Right cardiac atrium (tissue), 5 donors: ENCODE measurements at places on chromosomes 4 and X. TPM values are rescaled to one million over a fixed set of nuclear protein-coding genes. Genes with fewer than 3 reads are reported as not detected.

DNA sequence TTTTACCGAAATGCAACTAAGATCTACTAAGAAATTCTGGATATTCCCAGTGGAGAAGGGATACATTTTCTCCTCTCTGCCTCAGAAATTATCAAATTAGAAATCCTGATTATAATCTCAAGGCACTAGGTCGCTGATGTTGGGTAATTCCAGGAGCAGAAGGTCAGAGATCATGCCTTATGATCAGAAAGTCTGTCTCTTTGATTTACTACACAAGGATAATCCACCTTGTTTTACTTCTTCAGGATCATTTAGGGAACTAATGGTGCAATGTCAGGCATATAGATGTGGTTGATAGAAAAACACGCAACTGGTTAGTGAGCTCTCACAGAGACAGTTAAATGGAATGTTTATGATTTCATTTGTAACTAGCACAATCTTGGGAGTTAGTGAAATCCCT, 1069.7 kb downstream of the STIM2 start:
- no peak for DNase-seq

DNA sequence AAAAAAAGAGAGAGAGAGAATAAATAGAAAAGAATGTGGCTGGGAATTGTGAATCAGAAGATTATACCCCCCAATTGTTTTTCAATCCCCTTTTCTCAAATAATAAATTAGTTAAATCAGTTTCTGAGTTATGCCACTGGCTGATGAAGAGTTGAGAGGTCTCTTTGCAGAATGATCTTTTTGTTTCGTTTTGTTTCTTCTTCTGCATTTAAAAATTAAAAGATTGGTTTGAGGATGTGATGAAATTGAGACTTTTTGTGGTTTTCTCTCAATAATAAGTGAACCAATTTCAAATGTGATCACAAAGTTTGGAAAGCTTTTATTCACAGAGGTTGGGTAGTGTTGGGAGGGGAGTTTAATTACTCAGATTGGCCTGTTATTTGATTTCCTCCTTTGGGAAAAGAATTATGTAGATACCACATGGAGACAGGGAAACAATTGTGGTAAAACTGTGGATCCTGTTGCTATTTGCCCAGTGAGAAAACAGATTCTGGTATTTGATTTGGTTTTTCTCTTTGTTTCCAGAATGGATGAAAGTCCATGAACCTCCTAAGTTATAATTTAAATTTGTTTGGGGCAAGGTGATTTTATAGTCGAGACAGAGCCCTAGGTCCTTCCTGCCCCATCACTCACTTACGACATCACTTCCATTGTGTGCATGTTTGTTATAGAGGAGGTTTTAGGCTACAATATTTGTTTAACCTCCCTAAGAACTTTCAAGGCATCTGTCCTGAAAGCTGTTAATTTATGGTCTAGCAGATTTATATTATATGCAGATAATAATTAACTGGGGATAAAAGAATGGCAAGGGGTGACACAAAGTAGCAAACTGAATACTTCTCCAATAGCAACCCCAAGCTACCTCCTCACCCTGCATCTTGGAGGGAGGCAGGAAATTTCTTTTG, 92.0 kb upstream of the BMPR1B start:
- no peak for DNase-seq

- DNase-seq: no peak
Observed at GRCh38 chr4:172007889-172008288, 194.7 kb downstream of the GALNTL6 start.

DNA sequence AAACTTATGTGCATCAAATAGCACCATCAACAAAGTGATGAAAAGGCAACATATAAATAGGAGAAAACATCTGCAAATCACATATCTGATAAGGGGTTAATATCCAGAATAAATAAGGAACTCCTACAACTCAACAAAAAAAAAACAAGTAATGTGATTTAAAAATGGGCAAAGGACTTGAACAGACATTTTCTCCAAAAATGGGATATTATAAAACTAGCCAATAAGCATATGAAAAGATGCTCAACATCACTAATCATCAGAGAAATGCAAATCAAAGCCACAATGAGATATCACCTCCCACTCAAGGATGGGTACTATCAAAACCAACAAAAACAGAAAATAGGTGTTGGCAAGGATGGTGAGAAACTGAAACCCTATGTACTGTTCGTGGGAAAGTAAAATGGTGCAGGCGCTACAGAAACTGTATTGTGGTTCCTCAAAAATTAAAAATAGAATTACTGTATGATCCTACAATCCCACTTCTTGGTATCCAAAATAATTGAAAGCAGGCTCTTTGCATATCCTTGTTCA, 2.4 kb downstream of the DNAJB14 start:
- DNase-seq: no peak

- no peak for DNase-seq
Observed at GRCh38 chr4:113040793-113041192, 8.7 kb upstream of the ANK2 start.

The SULT1B1 gene
- total RNA-seq: 0.97 TPM
